ENCODE measurements at places on chromosomes 4 and X.
A peak's percentile ranks its signal among the peaks of the same experiment; 100 is the strongest.

DNA sequence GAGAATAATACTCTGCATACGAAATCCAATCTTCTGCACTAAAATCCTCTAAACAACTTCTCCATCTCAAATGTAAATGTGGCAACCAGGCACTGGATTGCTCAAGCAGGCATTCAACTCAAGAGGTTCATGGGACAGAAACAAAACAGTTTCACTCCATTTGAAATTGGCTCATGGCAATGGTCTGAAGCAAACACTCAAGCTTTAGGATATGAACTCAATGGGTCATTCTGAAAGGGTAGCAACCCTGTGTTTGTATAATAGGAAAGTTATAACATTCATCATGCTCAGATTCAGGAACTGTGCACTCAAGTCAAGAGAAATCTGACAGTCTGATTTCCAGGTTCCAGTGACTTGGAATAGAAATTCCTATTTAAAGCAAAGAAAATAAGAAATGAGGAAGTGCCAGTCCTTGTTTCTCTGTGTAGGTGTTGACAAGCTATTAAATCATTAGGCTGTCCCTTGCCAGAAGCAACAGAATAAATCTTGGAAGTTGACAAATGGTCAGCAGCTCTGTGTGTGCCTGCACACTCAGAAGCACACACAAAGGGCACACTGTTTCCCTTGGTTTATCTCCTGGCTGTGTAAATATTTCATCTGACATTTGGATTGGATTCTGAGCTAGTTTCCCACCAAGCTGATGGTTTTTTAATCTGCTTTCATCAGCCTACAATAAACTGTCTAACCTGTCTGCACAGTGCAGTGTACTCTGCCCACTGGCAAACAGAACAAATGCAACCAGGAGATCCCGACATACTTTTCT, 75.9 kb upstream of the CITED1 start:
- peak; percentile 3 for DNase-seq

- DNase-seq, result no peak
These were observed 67.4 kb downstream of the ZAR1 start for GRCh38 chr4:48557478-48557877.

DNA sequence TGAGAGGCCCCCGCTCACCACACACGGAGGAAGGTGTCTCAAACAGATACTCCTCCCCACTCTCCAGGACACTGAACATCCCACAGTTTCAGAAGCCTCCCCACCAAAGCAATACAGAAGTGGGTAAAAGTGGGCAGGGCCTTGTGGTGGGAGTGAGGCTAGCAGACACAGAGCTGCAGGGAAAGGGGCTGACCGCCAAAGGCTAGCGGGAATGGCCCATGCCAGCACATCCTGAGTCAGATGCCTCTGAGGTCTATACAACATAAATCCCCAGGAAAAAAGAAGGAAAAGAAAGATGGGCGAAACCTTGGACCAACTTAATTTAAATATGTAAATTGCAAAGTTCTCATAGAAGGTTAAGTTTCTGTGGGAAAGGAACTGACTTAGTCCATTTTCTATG, 21.9 kb upstream of the ARHGAP10 start:
- DNase-seq, result no peak

- no peak for DNase-seq
These were observed 49.1 kb downstream of the STAG2 start for GRCh38 chrX:124010566-124010965.

DNA sequence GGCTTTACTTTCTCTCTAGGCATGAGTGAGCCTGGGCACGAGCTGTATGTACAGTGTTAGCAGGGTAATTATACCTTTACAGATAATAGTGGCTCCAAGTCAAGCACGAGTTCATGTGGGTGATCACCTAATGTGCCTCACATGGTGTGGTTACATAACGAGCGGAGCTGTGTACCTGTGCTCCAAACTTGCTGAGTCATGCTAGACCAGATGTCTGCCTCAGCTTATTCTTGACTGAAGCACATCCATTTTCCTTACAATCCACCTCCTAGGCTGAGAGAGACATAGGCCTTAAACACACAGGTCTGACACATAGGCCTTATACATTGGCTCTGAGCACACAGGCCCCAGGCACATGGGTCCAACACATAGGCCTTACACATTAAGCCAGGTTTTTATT, 426.6 kb downstream of the GPAT3 start:
- no peak for DNase-seq

- peak; percentile 10 for DNase-seq
These were observed 744.6 kb upstream of the IGFBP7 start for GRCh38 chr4:57854748-57855147.

- DNase-seq, result peak; percentile 24
These were observed 29.8 kb upstream of the ARHGAP24 start for GRCh38 chr4:85445050-85445639.

DNA sequence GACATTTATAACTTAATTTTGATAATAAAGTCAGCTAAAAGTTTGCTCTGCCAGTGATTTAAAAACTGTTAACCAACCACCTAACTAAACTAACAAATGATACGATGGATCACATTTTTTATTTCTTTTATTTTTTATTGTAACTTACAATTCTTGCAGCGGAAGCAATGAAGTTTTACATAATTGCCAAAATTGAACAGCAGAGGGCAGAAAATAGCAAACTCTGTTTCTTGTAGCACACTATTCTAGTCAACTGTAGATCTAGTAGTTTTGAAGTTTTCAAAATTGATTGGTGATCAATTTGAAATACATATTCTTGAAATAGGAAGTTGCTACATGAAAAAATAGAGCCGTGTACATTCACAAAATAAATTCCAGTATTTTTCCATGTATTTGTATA, 2.8 kb upstream of the GRIA2 start:
- DNase-seq, result peak; percentile 65

DNA sequence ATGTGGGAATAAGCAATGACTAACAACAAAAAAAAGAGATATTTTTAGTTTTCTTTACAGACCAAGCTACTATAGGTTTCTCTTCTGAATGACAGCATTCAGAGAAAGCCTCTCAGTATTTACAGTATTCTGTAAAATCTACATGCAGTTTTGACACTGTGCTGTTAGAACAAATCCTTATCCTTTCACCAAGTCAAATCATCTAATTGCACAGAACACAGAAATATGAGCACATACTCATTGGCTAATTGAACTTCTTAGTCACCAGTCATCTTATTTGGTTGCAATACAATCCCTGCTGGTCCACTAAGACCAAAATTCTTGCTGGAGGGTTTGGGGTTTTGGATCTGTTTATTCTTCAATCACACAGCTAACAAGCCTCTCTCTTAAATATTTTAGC, 5.7 kb downstream of the ACOT9 start:
- peak; percentile 28 for DNase-seq

DNA sequence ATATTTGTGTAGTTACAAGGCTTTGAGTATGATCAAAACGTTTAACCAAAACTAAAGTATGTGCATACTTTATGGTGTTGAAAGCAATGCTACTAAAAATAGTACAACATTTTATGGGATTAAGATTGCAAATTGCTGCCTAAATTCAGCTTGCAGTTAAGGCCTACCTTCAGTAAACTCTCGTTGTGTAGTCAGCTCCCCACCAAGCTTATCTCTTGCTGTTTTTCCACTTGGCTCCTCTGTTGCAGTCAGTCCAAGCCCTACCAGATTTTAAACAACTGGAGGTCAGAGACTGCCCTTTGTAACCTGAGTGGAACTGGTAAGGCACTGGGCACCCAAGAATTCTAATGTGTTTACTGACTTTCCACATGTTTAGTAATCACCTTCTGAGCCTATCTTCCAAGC, 25.7 kb downstream of the AFF1 start:
- DNase-seq, result peak; percentile 63

DNA sequence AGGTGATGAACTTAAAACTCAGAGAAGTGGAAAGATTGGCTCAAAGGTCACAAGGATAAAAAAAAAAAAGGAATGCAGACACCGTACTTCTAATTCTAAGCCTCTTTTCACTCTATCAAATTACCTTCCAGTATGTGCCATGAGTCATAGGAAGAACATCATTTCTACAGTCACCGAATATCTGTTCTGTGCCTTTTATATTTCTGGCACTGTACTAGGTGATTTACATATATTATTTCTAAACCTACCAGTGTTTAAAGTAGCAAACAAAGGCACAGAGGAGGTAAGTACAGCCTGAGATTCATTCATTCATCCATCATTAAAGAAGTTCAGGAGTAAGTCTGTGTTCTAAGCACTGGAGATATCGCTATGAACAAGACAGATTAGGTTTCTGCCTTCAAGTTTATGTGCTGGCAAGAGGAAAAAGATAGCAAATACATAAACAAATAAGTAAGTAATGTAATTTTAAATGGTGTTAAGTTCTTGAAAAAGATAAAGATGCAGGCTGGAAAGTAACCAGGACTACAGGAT, 65.3 kb downstream of the PALLD start:
- peak; percentile 62 for DNase-seq

DNA sequence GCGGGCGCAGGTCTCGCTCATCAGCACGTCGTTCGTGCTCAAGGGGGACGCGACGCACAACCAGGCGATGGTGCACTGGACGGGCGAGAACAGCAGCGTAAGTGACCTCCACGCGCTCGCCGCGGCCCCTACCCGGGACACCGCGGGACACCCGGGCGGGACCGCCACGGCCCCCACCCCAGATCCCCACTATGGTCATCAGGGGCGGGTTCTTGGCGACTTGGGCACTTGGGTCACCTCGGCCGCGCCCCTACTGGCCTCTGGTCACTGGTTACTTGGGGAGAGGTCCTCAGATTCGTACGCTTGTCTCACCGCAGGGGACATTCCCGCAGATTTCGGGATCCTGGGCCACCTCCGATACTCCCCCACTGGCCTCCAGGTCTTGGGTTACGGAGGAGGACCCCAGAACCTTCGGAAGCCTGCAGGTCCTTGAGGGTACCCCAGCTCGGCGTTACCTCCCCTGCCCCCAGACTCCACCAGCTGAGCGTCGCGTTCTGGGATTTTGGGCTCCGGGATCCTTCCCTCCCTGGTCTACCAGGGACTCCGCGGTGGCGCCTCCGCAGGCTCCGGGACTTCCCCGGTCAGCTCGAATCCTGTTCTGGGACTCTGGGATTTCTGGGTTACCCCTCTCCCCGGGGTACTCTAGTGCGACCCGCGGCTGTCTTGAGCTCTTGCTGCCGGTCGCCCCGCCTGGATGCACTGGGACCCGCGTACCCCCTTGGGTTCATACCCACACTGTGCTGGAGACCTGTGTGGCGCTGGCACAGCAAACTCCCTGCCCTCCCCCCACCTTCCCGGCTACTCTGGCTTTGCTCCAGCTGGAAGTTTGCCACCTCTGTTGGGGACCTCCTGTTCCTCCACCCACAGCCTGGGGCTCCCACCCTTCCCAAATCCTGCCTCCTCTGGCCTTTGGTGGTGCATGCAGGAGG, 956 bp downstream of the SORCS2 start:
- peak; percentile 52 for DNase-seq

DNA sequence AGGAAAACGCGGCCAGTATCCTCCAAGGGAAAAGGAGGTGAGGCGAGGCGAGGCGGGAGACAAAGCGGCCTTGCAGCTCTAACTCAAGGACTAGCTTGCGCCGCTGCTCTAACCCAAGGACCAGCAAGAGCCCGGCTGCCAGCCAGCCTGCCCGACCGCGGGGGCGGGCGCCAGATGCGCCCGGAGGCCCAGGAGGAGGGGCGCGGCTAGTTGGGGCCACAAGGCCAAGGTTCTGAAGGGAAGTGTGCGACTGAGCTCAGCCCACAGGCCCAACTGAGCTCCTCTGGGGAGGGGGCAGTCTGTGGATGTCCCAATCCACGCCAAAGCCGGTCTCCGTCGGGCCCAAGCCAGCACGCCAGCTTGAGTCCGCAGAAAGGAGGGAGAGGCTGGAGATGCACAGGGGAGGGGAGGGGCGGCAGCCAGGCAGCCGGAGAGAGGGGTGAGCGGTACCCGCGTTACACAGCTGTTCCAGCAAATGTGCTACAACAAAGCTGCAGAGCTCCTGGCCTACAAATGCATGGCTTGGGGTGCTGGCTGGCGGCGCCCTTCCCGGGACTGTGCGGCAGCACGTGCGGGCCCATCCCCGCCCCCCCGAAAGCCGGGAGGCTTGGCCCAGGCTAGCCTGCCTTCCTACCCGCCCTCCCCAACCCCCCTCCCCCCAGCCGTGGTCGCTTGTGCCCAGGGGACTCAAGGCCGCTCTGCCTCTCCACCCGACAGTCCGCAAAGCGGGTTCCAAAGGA, 637 bp downstream of the AMER1 start:
- peak; percentile 59 for DNase-seq

DNA sequence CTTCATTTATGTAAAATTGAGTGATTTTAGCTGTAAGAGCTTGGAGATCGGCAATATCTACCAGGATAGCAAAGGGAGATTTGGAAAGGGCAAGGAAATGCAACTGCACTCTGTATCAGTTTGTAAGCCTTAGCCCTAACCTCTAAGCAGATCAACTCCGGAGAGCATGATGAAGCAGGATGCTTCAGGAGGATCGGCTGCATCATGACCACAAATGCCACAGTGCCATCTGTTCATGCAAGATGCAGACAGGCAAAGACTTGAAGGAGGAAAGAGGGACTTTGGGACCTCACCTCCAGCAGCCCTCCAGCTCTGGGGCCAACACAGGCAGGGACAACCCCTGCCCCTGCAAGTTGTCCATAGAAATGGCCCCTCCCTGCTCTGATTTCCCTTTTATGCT, 377.6 kb upstream of the GATB start:
- no peak for DNase-seq

- DNase-seq, result no peak
These were observed 3.7 kb downstream of the MMRN1 start for GRCh38 chr4:89898304-89898716.

GRCh38 chrX:26848511-26848910, 614.6 kb downstream of the PPP4R3C start:
- DNase-seq, result no peak

GRCh38 chrX:68461093-68461492, 27.8 kb upstream of the OPHN1 start:
- DNase-seq, result no peak

DNA sequence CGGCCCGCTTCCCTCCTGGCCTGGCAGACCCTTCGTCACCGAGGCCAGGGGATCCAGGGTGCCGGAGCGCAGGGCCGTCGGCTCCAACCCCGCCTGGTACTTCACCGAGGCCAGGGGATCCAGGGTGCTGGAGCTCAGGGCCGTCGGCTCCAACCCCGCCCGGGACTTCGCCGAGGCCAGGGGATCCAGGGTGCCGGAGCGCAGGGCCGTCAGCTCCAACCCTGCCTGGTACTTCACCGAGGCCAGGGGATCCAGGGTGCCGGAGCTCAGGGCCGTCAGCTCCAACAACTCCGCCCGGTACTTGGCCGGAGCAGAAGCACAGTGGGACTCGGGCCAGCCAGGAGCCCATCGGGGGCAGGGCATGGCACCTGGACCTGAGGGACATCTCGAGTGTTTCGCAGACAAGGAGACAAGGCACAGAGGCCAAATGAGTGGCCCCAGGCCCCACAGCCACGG, 85.1 kb downstream of the FAM53A start:
- DNase-seq, result no peak
